Lower leg skin (tissue), 4 donors: ENCODE measurements at places on chromosomes 1 and 21. TPM values are rescaled to one million over a fixed set of nuclear protein-coding genes. Genes with fewer than 3 reads are reported as not detected.
A peak's percentile ranks its signal among the peaks of the same experiment; 100 is the strongest.

DNA sequence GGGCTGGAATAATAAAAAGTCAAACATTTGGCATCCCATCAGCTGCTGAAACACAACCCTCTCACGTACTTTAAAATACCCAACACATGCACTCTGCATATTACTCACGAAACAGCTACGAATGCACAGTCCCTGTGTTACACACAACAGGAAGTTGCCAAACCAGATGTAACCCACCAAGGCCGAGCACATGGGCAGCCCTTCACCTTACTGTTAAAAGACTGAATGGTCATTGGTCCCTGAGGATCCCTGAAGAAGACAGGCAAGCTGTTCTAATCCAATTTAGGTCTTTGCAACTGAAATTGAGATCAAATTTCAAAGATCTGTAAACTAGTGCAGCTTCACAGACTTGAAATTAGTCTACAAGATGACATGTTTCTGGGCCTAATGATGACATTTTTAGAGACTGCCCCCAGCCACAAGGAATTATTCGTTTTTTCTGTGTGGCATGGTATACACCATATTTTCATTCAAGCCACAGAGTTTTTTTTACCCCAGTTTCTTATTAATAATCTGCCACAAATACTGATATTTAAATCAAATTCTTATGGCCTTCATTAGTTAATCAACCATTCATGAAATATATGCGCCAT, 25.6 kb upstream of the IER5 start:
- DNase-seq, result no peak

DNA sequence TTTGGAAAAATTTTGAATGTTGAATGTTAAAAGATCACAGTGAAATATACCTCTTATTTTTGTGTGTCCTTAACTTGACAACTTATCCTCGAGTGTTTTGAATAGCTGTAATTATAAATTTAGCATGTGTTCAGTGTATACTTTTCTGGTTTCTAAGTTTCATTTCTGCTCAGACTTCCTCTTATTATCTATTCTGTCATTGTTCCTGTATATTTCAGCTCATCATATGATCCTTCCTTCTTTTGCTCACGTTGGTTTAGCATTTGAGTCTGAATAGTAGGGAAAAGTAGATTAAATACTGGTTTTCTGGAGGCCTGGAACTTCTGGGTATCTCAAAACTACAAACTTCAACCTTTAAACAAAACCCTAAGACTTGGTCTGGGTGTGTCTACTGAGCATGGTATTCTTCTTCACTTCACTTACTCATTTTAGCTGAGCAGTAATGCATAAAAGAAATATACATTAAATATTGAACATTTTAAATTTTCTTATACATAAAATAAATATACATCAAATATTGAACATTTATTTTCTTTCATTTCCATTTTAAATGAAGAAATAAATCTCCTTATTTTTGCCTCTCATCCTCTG, 3.3 kb upstream of the ATP6V1G3 start:
- no peak for DNase-seq

DNA sequence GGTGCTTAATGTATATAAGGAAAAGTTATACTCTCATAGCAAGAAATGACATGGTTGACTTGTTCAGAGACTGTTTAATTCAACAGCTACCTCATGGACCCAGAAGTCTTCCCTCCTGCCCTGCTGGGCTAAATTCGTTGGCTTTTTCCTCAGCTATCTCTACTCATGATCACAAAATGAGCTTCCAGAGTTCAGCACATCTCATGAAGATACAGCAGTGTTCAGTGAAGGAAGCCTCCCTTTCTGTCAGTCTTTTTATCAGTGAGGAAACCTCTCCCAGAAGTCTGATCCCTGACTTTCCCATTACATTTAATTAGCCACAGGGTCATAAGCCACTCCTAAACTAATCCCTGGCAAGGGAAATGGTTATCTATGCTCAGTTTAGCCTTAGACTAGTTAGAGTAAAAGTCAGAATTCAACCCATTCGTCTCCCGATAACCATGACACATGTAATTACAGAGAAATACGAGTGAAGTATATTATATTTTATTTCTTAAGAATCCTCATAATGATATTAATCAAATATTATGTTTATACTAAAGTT, 97.5 kb downstream of the DENND1B start:
- DNase-seq, result no peak

Gene HNRNPCL1
- not detected for total RNA-seq

GRCh38 chr1:56434025-56434424, 145.3 kb downstream of the PLPP3 start:
- no peak for DNase-seq

GRCh38 chr1:208977638-208978256, 605.8 kb upstream of the CAMK1G start:
- no peak for DNase-seq

DNA sequence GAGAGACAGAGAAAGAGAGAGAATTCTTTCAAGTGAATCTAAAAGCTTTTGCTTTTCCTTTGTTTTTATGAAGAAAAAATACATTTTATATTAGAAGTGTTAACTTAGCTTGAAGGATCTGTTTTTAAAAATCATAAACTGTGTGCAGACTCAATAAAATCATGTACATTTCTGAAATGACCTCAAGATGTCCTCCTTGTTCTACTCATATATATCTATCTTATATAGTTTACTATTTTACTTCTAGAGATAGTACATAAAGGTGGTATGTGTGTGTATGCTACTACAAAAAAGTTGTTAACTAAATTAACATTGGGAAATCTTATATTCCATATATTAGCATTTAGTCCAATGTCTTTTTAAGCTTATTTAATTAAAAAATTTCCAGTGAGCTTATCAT, 117.6 kb downstream of the PTPRC start:
- DNase-seq, result no peak

Gene FLAD1
- total RNA-seq, result 45.3 TPM

GRCh38 chr1:210586771-210587170, 258.1 kb downstream of the HHAT start:
- DNase-seq, result no peak

Gene MXRA8
- total RNA-seq, result 37.4 TPM

DNA sequence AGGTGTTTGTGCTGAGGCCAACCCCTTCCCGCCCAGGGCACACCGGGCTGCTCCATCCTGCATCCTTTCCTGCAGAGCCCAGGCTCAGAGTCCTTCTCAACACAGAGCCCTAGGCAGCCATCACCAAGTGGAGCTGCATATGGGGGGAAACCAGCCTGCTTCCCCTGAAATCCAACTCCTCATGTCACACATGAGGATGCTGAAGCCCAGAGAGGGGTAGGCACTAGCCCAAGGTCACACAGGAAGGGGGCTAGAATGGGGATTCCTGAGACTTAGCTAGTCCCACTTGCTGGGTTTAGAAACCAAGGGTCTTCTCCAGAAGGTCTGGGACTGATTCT, 5.5 kb upstream of the TNFRSF1B start:
- DNase-seq, result no peak

DNA sequence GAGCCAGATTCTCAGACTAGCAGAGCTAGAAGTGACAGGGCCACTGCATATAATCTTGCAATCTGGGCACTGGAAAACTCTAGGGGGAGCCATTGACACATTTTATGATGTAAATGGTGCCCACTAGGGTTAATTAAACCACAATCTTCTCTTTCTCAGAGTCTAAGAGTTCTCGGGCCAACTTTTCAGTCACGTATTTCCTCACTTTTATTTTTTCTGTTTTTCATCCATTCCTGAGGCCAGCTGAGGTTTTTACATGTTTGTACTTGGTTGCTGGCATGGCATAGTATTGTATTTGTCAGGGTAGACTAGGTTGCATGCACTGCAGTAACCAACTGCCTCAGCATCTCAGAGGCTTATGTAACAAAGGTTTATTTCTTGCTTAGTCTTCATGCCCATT, 138.2 kb downstream of the ZNF326 start:
- DNase-seq, result no peak

DNA sequence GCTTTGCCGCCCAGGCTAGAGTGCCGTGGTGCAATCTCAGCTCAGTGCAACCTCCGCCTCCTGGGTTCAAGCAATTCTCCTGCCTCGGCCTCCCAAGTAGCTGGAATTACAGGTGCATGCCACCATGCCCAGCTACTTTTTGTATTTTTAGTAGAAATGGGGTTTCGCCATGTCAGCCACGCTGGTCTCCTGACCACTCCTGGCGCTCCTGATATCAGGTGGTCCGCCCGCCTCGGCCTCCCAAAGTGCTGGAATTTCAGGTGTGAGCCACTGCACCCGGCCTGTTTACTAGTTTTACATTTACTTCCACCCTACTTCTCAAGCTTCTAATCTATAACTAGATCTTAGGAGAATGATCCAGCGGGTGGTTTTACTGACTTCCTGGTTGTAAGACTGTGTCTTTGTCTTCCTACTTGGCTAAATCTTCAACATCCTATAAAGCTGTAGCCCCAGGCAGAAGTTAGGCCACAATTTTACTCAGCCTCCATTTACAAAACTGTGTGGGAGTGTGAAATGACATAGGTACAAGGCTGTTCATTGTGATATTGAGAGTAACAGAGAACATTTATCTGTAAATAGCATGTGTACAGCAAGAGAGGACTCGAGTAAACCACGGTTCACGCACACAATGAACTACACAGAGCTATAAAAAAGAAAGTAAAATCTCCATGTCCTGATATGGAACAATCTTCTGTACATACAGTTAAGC, 9.6 kb upstream of the POU2F1 start:
- no peak for DNase-seq

- peak; percentile 82 for DNase-seq
These were observed 38.7 kb downstream of the AZIN2 start for GRCh38 chr1:33119532-33120217.

GRCh38 chr1:107653765-107654164, 311.2 kb downstream of the VAV3 start:
- no peak for DNase-seq

GRCh38 chr1:31772669-31773248, 8.6 kb upstream of the ADGRB2 start:
- no peak for DNase-seq

DNA sequence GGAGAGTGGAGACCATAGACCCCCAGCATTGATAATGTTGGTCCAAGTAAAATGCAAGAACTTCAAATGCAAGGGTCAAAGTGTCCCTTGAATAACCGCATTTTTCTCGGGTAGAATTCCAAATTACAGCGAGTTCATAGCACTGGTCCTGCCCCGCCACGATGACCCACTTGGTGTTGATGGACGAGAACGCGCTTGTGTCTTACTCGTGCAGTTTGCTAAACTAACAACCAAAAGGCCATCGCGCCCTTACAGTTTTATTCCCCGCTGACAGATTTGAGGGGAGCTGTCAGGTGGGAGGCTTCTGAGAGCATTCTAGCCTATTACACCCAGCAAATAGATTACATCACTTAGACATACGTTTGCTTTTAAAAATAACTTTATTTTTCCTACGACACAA, 17.3 kb upstream of the TSPEAR start:
- peak; percentile 64 for DNase-seq

Gene PIGM
- 4.5 TPM for total RNA-seq

DNA sequence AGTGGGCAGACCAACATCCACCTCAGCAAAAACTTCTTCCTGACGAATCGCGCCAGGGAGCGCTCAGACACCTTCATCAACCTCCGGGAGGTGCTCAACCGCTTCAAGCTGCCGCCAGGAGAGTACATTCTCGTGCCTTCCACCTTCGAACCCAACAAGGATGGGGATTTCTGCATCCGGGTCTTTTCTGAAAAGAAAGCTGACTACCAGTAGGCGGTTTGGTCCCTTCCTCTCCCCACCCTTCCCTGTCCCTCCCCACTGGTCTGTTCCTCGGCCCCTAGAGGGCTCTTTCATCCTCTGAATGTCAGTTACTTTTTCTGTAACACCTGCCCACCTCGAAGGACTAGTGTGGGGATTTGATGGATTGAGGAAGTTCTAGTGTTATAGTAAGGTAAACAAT, 46.9 kb downstream of the CAPN2 start:
- DNase-seq, result no peak

- no peak for DNase-seq
These were observed 94.3 kb downstream of the DIRAS3 start for GRCh38 chr1:67956116-67956515.

DNA sequence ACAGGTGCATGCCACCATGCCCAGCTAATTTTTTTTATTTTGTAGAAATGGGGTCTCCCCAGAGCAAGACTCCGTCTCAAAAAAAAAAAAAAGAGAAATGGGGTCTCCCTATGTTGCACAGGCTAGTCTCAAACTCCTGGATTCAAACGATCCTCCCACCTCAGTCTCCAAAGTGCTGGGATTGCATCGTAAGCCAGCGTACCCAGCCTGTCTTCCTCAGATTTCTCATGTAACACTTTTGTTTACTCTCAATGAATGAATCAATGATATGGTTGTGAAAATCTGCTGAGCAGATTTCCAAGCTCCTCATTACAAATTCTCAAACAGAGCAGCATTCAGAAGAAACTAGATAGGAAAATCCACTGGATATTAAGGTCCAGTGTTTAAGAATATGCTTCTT, 6.6 kb downstream of the CMPK1 start:
- DNase-seq, result no peak

DNA sequence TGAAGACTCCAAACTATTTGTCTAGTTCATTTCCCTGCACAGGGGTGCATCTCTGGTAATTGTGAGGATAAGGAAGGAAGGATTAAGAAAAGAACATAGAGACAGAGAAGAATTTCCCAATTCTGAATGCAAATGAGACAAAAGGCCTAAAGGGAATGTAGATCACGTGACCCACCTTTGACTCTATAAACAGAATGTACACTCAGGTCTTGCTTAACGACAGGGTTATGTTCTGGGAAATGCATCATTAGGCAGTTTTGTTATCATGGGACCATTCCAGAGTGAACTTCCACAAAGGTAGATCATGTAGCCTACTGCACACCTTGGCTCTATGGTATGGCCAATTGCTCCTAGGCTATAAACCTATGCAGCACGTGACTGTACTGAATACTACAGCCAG, 252.3 kb upstream of the ZP4 start:
- DNase-seq, result no peak

DNA sequence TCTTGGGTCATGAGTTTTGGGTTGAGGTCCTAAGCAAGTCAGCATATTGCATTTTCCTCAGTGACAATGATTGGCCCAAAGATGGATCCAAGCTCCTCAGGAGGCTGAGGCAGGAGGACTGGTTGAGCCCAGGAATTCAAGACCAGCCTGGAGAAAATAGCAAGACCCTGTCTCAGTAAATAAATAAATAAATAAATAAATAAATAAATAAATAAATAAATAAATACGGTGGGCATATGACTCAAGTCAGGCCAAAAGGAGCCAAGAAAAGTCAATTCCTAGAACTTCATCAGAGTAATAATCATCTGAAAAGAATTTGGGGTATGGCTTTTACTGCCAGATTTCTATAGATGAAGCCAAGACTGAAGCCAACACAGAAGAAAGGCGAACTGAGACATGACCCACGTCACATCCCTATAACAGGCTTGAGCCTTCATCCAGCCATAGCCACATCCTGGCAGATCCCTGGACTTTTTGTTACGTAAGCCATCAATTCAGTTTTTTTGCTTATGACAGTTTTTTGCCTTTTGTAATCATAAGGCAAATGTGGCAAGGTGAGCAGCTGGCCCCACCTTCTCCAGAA, 88.5 kb upstream of the NFASC start:
- no peak for DNase-seq

Gene SPRR5
- 82.5 TPM for total RNA-seq

Gene OXCT2
- 6.6 TPM for total RNA-seq

Gene DPH2
- 22.0 TPM for total RNA-seq

GRCh38 chr1:18400347-18401102, 80.2 kb upstream of the KLHDC7A start:
- no peak for DNase-seq

- DNase-seq, result no peak
These were observed 11.9 kb downstream of the STX6 start for GRCh38 chr1:181010789-181011188.

Gene ZZZ3
- 49.6 TPM for total RNA-seq
